ENCODE measurements at places on chromosomes 12 and 14.

DNA sequence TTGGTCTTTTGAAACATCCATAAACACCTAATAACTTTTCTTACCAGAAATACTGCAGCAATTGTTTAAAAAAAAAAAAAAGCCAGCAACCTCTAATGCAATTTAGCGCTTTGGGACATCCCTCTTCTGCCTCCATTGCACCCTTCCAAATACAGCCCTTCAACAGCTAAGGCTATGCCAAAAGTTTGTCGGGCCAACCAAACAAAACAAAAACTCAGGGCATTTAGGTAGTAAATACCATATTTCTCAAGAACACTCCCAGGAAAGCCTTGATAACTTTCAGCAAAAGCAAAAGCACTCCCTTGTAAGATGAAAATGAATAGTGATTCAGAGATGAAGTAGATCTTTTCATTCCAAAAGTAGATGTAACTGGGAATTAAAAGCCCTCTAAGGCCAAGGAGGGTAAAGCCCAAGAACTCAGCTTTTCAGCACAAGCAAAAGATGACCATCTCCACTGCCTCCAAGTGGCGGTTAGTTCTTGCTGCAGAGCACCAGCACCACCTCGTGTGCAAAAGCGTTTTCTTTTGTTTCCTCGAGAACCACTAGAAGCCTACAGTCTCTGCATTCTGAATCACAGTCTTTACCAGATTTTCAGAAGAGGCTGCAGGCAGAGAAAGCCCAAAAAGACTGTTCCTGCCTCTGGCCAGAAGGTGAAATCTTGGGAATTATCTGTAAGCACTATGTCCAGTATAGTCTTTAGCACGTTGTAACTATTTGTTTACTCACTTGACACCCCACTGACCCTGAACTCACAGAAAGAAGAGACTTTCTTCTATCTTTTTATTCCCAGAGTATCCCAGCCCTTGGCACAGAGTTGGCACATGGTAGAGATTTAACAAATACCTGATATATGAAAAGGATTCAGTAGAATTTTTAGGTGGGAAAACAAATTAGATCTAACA lies 53.1 kb downstream of the SIX6 start:
- no peak for DNase-seq

DNA sequence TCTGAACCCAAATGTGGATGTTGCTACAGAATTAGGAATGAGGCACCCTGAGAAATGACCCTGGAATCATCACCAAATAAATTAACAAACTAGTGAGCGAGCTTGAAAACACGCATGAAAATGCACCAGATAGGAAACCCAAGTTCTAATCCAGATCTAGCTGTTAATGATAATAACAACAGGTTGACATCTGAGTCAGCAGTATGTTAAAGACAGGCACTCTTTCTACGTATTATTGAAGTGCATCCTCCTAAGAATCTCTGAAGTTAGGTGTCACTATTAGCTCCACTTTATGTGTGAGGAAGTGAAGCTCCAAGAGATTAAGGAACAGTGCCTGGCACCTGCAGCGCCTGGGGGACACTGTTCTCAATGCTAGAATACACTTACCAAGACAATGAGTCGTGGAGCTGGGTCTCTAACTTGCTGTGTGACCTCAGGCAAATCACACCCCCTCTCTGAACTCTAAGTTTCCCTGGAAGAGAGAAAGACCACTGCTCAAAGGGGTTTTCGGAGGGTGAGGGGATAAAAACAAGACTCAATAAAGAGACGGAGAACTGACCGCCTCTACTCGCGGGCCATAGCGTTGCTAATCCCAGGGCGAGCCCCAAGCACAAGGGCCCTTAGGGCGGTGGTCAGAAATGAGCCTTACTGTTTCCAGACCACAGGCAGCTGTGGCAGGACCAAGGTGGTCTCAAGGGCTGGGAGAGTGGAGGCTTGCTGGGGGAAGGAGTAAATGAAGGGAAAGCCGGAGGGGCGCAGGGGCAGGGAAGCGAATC lies 2.1 kb downstream of the SLC6A12 start:
- DNase-seq = no peak

- DNase-seq = no peak
Measured at GRCh38 chr12:105419606-105420005, 89.1 kb downstream of the C12orf75 start.

DNA sequence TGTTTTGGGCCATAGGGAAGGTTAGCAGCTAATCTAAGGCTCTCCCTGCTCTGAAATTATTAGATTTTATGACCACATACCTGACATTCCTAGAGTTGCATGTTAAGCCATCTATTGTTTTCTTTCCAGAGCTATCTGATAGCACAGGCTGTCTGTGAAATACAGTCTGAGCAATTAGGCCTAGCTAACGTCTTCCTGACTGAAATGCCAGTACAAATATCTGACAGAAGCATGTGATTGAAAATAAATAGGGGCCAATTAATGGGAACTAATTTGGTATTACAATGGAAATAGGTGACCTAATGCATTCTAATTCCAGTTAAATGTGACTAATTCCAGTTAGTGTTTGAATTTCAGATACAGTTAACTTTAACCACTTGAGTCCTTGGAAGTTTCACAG lies 115.2 kb downstream of the C12orf75 start:
- no peak for DNase-seq

DNA sequence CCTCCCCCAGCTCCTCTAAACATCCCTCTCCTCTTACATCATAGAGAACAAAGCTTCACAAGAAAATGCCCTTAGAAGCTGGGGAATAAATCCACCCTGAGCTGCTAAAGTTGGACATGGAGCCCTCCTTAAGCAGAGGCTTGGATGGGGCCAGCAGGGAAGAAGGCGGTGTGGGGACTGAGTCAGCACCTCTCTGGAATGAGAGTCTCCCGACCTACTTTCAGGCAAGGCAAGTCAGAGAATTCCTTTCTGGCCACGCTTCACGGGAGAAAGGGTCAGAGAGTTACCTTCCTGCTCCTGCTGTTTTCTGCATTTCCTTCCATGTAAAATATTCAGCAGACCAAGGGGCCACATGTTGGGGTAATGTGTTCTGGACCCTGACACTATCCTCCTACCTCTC lies 113.3 kb upstream of the PRB2 start:
- DNase-seq = no peak

DNA sequence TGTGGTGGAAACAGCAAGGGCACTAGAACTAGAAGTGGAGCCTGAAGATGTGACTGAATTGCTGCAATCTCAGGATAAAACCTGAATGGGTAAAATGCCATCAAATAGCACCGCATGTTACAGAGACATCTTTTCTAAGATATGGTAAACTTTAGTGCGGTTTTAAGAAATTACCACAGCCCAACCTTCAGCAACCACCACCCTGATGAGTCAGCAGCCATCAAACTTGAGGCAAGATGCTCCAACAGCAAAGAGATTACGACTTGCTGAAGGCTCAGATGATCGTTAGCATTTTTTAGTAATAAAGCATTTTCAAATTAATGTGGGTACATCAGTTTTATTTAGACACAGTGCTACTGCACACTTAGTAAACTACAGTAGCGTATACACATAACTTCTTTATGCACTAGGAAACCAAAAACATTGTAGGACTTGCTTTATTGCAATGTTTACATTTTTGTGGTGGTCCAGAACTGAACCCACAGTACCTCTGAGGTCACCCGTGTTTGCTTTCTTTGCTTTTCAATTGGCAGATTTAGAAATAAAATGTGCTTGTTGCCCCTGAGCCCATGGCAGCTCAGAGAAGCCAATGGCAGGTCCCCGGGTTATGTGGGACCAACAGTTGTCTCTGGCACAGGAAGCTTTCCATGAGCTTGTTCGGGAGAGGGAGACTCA lies 15.9 kb downstream of the GOLGA3 start:
- DNase-seq = no peak

Data from effector memory CD4-positive, alpha-beta T cell (primary cell).